ENCODE measurements at places on chromosomes 2 and 18.
A peak's percentile ranks its signal among the peaks of the same experiment; 100 is the strongest.

DNA sequence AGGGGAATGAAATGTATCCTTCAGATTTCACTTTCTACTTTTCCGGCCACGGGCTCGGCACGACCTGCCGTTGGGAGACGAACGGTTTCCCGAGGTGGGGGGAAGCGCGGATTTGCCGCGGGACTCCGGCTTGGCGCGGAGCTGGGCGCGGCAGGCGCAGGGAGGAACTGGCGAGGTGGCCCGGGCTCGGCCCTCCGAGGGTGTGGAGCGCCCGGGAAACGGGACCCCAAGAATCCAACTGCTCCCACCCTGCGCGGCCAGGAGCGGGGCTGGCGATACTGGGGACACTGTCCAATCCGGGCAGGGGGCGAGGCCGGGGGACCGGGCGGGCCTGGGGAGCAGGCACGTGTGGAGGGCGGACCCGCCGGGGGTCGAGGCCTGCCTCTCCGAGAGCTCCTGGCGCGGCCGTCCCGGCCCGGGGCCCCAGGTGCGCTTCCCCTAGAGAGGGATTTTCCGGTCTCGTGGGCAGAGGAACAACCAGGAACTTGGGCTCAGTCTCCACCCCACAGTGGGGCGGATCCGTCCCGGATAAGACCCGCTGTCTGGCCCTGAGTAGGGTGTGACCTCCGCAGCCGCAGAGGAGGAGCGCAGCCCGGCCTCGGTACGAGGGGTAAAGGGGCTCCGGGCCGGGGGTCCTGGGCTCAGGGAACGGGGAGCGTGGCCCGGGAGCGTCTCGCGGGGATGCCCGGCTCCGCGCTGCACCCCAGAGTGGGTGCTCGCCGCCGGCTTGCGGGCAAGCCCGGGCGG lies at the start of gene ANXA4:
Gene ANXA4, plus strand, starts transcription at position 560 of the 747 bp plus-strand sequence. CDS start 39,432 bp downstream, outside the sequence.
- DNase-seq: peak; percentile 36

- DNase-seq: no peak
Measured at GRCh38 chr2:28404086-28404485, 11.4 kb downstream of the FOSL2 start.

DNA sequence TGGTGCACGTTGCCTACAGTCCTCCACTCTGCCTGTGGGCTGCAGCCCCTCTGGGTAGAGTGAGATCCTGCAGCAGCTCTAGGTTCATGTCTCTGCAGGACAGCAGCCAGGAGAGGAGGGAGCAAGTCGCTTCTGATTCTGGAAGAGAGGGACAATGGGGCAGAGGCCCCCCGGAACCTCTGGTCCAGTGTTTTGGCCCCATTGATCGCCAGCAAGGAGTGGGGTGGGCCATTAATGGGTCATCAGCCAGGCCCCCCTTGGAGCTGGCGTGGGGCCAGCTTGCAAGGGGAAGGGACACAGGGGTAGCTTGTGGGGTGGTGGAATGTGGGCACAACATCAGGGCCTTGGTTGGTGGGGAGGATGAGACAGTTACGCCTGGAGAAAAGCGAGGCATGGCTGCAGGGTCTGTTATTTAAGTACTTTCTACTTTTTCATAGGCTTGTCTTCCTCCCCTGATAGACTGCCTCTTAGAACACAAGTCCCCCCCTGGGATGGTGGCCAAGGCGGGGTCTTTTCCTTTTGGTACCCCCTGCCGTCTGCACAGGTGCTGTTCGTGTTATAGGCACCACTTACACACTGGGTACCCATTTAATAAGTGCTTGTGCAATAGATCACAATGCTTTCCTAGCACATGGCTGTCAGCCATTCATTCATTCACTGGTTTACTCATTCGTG lies 44.6 kb downstream of the INHBB start:
- DNase-seq: no peak

GRCh38 chr2:186588940-186589611 lies 780 bp upstream of the ITGAV start:
- no peak for DNase-seq

GRCh38 chr2:7709907-7710306 lies 792.7 kb downstream of the RNF144A start:
- no peak for DNase-seq

- no peak for DNase-seq
Measured at GRCh38 chr18:48640566-48641270, 101.9 kb downstream of the CTIF start.

DNA sequence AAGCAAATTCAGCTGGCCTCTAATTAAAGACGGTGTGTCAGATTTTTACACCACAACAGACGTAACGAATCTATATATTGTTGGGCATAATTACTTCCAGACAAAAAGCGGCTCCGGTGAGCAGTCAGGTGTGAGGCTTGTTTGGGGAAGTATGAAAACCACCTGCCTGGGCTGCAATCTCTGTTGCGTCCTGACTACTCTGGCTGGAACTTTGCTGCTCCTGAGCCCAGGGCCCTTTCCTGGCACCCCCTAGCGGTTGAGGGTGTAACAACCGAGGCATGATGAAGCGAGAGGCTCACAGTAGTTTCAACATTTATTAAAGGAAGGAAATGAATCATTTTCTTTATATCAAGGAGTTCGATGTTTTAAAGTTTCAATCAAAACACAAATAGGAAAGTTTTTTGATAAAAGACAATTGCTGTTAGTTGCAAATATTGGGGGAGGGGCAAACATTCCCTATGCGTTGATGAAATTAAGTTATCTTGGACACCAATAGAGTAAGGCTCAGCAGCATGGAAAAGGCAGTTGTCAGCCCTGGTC lies 10.6 kb upstream of the ITGB6 start:
- DNase-seq: peak; percentile 89

GRCh38 chr2:236574424-236575145 lies 5.0 kb downstream of the ACKR3 start:
- DNase-seq: no peak

- no peak for DNase-seq
Measured at GRCh38 chr18:63097178-63097577, 222.4 kb downstream of the BCL2 start.

DNA sequence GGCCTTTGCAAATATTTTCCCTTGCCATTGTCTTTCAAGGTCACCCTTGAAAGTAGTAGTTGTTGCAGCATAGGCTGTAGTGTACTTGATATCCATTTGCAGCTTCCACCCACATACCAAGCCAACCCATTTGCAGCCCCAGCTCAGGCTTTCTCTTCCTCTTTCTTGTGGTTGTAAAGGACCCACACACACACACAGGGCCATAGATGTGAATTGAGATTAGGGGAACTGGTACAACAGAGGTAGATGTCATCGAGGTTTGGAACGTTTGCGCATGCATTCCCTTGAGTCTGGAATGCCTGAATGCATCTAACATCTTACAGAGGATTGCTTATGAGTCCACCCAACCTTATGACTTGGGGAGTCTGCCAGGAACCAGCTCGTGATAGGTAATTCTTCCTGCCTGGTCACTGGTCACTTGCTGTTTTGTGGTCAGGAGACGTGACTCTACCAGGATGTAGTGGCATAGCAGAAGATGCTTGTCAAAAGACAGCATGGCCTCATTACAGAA lies 91.9 kb downstream of the MRPS9 start:
- DNase-seq: no peak

GRCh38 chr18:67222887-67223286 lies 293.6 kb downstream of the DSEL start:
- no peak for DNase-seq

DNA sequence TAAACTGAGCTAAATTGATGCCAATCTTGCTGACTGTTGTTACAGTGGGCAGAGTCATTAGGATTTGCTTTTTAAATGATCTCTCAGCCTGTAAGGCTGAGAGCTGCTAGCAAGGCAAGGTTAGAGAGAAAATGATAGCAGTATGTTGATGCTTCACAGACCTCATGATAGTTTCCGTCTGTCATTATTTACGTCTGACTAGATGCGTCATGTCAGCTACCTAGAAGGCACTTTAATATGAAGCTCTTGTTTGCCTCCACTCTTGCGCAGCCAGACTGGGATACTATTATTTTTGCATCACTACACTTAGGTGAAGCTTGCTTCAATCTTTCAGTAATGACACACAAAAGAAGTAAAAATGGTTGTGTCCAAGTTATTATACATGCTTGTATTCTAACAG lies 313.8 kb downstream of the LNPK start:
- DNase-seq: no peak

DNA sequence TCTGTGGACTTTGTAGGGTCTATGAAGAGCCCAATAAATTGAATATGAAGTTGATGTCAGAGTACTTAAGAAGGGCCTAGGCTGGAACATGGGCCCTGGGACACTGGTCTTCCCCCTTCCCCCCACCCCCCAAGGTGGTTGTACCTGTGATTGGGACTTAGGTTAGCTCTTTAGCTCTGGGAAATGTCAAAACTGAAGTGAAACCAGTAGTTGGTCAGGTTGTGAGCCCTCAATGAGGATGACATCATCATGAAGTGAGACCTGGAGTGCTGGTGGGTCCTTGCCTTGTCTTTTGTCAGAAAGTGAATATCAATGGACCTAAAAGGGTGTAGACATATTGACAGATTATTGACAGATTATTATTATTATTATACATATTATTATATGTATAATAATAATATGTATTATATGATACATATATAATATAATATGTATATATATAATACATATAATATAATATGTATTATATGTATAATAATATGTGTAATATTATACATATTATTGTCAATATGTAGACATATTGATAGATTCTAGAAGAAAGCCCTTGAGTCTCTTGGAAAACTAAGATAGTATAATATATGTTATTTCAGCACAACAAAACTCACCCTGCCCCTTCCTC lies 5.4 kb downstream of the MARS2 start:
- no peak for DNase-seq

DNA sequence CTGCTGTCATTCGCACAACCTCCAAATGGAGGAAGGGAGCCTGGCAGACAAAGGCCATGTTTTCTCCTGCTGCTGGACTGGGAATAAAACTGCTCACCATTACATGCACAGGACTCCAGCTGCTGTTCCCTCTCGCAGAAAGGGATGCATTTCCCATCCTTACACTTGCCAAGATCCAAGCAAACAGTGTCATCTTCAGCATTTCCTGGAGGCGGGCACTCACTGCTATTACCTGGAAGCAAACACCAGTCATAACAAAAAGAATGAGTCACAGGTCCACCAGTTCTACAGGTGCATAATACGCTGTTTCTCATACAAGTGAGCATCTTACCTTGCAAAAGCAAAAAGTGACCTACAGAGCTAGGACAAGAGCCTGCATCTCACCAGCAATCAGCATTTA lies 22.7 kb downstream of the IAH1 start:
- no peak for DNase-seq

GRCh38 chr2:31294196-31294595 lies 60.2 kb downstream of the EHD3 start:
- DNase-seq: no peak

GRCh38 chr2:108917526-108917925 lies 71.5 kb downstream of the EDAR start:
- no peak for DNase-seq

GRCh38 chr2:130869441-130870160 lies 32.9 kb downstream of the ARHGEF4 start:
- no peak for DNase-seq

DNA sequence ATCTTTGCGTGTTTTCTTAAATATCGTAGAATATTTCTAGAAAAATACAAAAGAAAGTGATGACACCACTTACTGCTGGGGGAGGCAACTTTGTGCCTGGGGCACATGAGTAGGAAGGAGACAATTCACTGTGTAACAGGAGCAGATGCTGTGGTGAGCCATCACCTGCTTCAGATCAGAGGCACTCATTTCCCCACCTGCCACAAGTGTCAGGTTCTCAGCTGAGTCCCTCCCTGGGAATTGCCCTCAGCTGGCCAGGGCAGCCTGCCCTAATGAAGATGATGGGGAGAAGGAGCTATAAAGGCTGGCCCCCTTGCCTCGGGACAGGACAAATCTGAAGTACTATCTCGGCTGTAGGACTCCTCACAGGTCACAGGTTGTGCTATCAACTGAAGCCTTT lies 322.8 kb downstream of the STK39 start:
- no peak for DNase-seq

DNA sequence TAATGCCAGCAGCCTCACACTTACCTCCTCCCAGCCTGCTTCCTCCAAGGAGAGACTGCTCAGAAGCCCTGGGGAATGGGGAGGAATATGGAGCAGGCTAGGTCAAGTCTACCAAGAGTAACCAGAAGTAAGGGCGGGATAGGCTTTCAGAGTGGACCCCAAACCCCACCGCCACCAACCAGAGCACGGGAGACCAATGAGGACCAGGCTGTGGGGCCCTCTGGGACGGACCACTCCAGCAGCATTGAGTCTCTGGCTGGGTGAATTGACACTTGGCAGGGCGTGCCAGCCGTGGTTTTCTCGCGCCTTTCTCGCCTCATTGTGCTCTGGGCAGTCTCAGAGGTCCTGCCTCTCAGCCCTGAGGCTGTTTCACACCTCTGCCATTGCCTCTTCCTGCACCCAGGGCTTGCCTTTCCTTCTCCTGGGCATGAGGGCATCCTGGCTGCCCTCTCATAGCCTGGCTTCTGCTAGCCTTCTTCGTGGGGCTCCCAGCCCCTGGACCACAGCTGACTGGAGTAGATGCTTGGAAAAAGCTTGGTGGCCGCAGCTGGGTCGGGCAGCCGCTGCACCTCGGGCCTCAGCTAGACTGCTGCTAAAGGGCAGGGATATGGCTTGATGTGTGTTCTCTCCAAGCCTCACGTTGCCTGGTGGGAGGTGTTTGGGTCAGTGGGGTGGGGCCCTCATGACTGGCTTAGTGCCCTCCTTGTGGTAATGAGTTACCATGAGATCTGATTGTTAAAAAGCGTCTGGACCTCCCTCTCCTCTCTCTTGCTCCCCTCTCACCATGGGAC lies 40.5 kb upstream of the HS6ST1 start:
- no peak for DNase-seq

DNA sequence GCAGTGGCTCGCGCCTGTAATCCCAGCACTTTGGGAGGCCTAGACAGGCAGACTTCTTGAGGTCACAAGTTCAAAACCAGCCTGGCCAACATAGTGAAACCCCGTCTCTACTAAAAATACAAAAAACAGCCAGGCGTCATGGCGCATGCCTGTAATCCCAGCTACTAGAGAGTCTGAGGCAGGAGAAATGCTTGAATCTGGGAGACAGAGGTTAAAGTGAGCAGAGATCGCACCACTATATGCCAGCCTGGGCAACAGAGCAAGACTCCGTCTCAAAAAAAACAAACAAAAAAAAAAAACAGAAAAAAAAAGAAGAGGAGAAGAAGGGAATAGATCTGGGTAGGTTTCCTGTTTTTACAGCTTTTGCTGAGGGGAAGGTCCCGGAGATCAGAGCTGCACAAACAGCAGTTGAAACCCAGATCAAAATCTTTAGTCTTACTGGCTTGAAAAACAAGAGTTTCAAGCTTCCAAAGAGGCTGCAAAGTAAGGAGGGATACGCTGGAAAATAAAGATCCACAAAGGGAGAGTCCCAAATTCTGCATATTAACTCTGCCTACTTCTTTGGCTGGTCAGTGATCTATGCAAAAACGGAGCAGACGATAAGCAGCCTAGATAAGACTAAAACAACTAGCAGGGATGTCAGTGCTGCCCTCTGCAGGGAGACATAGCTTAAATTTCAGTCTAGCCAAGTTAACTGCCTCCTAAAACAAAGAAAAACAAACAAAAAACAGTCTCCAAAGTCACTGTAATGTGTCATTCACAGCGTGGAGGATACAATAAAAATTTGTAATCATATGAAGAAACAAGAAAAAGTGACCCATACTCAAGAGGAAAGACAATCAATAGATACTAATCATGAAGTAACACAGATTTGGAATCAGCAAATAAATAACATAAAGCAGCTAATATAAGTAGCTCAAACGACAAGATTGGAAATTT lies 74.1 kb downstream of the TLK1 start:
- peak; percentile 34 for DNase-seq

All from H1 (cell line).